ENCODE measurements at places on chromosomes 2 and 18.
A peak's percentile ranks its signal among the peaks of the same experiment; 100 is the strongest.

GRCh38 chr2:98726205-98726604, 4.7 kb downstream of the MGAT4A start:
- no peak for DNase-seq

- DNase-seq: peak; percentile 43
Observed at GRCh38 chr18:69383186-69383585, 17.5 kb upstream of the DOK6 start.

- DNase-seq: peak; percentile 51
Observed at GRCh38 chr2:219803294-219803693, 175.9 kb downstream of the SLC4A3 start.

DNA sequence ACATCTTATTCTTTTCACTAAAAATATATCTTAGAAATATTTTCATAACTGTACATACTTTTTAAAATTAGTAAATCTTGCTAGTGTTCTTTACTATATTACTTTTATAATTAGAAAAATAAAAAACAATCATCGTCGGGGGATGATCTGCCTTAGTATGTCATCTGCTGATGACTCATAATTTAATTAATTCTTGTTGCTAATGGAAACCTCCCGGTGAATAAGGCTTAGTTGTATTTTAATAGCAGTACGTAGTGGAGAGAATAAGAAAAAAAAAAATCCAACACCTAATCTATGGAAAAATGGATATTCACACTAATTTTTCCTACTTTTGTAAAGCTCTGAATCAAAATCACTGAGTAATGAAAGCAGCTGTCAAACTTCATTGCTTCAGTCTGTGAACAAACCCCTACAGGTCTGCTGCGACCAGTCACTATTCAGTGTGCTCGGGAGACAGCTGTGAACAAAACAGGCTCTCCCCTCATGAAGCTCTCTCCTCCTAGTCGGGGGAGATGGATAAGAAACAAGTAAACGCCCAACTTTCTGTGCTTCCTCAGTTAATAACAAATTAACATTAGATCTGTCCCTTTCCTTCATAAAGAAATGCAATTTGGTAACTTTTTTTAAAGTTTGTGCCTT, 97.4 kb upstream of the UPP2 start:
- DNase-seq: peak; percentile 35

DNA sequence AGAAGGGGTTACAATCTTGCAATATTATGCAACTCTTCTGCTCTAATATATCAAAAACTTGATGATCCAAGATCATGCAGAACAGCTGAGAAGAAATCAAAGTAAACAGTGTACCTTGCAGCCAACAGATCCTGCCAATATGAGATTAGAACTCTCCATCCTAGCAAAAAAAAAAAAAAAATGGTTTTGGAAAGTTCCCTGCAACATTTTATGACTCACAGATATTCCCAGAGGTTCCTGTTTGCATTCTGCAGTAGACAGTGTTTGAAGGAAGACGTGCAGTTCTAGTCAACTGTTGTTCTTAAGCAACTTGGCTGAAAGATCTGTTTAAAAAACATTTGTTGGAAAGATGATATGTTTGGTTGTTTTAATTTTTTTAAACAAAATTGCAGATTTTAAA, 103.6 kb upstream of the WDR75 start:
- DNase-seq: peak; percentile 69

DNA sequence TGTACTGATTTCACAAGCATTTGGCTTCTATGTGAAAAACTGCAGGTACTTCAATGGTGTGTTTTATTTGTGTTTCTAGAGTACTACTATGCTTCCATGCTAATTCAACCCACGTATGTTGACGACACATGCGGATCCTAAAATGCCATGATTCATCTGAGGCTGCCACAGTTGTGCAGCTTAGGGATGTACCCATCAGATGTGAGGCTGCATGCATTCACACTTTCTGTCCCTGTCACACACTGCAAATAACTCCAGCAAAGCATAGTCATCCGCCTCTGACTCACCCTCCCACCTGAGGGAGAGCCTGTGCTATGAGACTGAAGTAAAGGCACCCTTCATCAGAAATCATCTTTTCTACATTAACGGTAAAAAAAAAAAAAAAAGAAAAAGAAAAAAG, 22.1 kb upstream of the SERTAD2 start:
- DNase-seq: peak; percentile 35

DNA sequence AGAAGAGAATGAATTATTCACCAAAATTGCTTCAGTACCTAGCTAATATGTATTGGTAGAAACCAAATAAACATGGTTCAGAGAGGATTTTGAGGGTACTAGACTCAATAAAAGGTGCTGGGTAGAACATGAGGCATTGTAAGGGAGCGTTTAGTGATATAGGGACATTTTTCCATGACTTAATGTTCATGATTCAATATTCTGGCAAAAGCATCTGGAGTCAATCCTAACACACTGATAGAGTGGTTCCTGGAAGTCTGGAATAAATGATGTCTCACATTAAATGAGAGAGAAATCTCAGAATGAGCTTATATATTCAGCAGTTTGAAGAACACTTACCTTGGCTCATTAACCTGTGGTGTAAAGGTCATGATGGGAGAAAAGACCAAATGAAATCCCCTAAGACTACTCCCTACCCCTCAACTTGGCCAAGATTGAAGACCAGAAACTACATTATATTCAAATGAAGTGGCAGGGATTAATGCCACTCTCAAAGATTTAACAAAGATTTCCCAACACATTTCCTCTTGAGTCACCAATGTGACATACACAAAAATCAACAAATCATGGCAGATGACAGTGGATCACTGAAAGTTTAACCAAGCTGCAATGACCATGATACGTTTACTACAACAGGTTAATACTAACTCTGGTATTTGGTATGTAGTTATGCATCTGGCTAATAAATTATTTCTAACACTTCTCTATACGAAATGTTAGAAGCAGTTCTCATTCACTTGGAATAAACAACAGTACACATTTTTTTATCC, 309.5 kb downstream of the SATB2 start:
- peak; percentile 27 for DNase-seq

GRCh38 chr2:101679801-101680487, 17.6 kb upstream of the MAP4K4 start:
- peak; percentile 23 for DNase-seq

DNA sequence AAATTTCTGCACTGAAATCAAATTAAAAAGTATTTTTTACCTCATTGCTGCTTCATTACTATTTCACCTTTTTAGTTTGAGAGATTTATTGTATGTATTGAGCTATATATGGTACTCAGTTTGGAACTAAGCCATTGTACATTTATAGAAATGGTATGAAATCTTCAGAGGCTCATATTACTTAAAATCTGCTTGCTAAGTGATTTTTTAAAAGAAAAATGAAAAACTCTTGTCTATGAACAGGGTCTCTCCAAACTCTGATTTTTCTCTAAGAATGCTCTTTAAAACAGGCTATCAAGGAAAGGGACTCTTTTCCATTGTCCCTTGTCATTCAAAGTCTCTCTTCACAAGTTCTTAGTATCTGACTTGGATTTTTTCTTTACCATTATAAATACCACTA, 31.8 kb downstream of the C1D start:
- peak; percentile 10 for DNase-seq

DNA sequence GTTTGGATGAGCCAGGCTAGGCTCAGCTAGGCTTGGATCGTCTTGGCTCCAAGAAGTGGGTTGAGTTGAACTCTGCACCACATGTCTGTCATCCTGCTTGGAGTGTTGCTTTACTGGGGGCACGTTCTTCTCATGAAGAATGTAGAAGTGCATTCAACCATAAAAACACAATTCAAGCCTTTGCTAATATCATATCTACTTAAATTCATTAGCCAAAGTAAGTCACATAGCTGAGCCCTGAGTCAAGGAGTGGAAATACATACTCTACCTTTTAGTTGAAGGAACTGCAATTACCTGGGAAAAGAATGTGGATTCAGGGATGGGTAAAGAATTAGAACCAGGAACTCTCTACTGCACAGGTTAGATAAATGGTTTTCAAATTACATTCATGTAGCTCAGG, 360.4 kb upstream of the KCNH7 start:
- no peak for DNase-seq

- DNase-seq: no peak
Observed at GRCh38 chr2:4715065-4715464, 977.1 kb upstream of the SOX11 start.

DNA sequence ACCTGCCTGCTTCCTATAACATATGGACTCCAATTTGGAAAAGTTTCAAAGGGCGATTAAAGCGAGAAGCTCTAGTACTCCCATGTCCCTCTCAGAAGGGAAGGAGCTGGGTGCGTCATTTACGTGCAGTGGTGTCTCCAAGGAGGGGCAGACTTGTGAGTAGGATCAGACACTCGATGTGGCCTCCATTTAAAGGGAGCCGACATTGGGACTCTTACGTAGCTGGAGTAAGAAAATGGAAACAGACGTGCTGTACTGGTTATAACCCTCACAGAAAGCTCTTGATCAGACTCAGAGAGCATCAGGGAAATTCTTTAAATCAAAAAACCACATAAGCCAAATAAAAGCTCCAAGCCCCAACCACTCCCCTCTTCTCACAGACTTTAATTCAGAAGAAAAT, 198.5 kb downstream of the KLHL29 start:
- DNase-seq: no peak

GRCh38 chr2:62452701-62453454, 53.1 kb downstream of the TMEM17 start:
- DNase-seq: no peak

GRCh38 chr18:36120297-36120696, 8.8 kb downstream of the SLC39A6 start:
- no peak for DNase-seq

DNA sequence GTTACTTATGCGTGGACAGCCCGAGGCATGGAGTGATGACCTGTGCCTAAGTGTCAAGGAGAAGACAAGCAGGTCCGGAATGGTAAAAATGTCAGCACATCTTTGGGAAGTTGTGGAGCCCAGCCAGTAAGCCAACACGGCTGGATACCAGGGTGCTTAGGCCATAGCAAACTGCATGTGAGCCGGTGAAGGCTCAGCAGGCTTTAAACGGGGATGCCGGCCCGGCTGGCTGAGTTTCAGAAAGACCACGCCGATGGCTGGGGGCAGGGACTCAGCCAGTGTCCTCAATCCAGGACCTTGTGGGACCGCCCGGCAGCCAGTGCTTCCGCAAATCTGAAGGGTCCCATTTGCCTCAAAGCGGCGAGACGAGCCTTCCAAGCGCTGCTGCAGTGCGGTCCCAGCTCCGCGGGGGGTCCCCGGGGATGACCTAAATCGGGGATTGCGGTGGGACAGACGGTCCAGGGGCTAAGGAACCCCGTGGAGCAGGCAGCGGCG, 946 bp upstream of the AGAP1 start:
- peak; percentile 35 for DNase-seq

DNA sequence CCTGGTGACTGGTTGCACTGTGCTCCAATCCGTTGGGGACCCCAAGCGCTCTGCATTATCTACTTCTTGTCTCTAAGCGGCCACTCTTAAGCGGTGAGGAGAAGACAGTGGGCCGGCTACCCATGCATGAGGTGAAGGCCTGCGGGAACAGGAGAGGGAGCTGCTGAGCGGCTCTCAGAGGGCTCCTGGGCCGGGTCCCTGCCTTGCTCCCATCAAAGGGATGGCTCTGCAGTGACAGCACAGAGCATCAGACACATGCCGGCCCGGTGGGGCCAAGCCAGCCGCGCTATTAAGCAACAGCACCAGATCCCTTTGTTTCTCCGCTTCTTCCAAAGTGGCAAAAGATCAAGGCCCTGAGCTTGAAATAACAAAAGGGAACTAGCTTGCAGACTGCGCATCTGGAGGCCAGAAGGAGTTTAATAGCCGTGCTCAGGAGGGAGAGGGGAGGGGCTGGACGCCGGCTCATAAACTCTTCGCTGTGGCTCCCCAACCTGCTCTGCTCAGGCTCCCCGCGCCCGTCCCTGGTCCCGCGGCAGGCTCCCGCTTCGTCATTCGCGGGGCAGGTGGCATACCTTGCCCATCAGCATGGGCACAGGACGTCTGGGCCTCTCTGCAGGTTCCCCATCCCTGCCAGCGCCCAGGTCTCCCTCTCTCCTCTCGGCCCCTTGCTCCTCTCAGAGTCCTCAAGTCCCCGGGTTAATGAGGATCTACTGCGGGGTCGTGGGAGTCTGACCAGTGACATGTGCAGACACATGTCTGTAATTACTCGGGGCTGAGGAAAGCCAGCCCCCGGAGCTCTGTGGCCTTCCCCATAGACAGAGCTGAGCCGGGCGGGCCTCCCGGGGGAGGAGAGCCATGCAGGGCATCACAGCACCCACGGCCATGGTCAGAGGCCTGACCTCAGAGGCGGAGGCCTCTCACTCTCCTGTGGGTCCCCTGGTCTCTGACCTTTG, 96.7 kb downstream of the ASB1 start:
- peak; percentile 90 for DNase-seq

GRCh38 chr2:109392140-109392539, 221.6 kb downstream of the SEPTIN10 start:
- DNase-seq: no peak

DNA sequence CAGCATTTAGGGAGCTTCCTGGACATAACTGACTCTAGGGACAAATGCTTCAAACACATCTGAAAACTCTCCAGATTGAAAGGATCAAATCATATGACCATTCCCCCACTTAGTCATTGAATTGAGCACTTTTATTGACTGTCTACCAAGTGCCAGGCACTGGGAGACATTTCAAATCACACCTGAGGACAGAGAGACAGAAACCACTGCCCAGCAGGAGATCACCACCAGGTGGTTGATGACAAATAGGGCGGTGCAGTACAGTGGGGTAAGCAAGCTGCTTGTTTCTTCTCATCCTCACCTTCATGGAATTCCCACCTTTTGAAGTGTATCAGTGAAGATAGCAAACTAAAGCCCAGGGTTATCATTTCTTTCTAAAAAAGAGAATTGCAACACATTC, 19.0 kb upstream of the CXCR4 start:
- no peak for DNase-seq

- DNase-seq: no peak
Observed at GRCh38 chr18:3510896-3511295, 60.9 kb downstream of the TGIF1 start.

DNA sequence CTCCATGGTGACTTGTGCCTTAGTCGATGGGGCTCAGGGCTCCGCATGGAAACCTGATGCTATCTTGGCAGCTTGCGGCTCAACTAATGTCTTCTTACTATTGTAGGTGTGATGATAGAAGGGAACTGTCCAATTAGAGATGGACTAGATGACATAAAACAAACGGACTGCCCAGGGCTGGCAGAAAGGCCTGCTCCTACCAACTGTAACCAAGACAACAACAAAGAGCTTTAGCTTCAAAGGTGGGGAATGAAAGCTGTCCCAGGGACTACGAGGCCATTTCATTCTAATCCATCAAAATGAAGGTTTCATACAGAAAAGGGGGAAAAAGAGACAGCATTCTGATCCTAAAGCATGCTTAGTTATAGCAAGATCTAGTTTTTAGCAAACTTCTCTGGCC, 186.9 kb upstream of the ACAA2 start:
- DNase-seq: no peak

- peak; percentile 72 for DNase-seq
Observed at GRCh38 chr18:25350489-25351251, 1.3 kb downstream of the ZNF521 start.

DNA sequence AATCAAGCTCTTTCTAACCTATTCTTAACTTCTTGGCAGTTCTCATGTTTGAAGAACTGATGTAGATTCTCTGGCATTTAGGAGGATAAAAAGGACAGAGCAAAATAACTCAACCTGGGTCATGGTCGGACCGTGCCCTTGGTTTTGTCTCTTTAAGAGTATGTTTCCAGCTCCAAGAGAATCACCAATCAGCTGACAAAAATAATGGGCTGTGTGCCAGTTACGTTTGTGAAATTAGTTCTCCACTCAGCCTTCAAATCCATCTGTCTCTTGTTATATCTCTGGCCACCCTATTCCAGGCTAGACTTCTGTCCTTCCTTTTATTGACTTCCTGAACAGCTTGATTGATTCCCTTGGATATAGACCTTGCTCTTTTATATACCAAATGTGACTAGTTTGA, 225.7 kb downstream of the EPHA4 start:
- DNase-seq: no peak

GRCh38 chr18:5515011-5515784, 28.6 kb downstream of the EPB41L3 start:
- no peak for DNase-seq

All from fibroblast of skin of abdomen (primary cell).